ENCODE measurements at places on chromosomes 2 and 18. TPM values are rescaled to one million over a fixed set of nuclear protein-coding genes. Genes with fewer than 3 reads are reported as not detected.

DNA sequence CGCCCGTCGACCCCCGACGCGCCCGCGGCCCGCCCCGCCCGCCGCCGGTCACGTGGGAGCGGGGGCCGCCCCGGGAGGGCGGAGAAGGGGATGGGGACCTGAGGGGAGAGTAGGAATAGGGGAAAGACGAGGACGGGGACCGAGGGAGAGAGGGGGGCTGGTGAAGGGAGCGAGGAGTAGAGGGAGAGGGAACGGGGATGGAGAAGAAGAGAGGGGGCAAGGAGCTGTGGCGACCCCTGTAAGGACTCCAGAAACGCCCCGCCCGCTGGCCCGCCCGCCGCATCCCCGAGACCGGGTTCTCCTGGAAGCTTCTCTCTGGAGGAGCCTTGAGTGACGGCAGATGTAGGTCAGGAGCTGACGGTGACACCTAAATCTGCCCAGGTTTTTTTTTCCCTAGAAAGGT lies 615 bp downstream of the ADNP2 start:
- no peaks in the 10 kb centered on the region for H3K27me3 ChIP-seq
- peaks cover 20% of the 10 kb centered on the region for H3K4me1 ChIP-seq
- peak overlapping the region; percentile 95 for H3K27ac ChIP-seq
- peak; percentile 58 for DNase-seq
- peak overlapping the region; percentile 58 for H3K4me3 ChIP-seq

DNA sequence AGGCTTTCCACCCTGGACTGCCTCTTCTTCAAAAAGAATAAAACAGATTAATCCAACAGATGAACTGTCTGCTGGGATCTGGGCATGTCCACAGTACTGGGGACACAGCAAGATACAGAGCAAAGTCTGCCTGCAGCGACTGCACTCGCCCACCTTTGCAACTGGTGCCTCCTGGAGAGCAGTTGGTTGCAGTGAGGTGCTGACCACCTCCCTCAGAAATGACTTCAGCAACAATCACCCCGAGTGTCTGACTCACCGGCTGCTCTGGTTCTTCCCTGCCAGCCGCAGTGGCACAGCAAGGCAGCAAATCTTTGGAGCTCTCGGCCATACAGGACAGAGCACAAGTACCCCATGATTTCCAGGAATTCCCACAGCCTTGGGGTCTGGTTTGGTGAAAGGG lies 179.7 kb downstream of the ANAPC1 start:
- H3K27ac ChIP-seq: no peak overlapping the region
- no peak overlapping the region for H3K4me3 ChIP-seq
- H3K4me1 ChIP-seq: peaks cover 6% of the 10 kb centered on the region
- no peaks in the 10 kb centered on the region for H3K27me3 ChIP-seq
- DNase-seq: no peak

GRCh38 chr2:120587279-120587996 lies 148.2 kb upstream of the GLI2 start:
- DNase-seq: no peak
- H3K36me3 ChIP-seq: no peaks in the 10 kb centered on the region
- H3K4me1 ChIP-seq: no peaks in the 10 kb centered on the region
- no peak overlapping the region for H3K27ac ChIP-seq
- peaks cover 19% of the 10 kb centered on the region for H3K27me3 ChIP-seq

DNA sequence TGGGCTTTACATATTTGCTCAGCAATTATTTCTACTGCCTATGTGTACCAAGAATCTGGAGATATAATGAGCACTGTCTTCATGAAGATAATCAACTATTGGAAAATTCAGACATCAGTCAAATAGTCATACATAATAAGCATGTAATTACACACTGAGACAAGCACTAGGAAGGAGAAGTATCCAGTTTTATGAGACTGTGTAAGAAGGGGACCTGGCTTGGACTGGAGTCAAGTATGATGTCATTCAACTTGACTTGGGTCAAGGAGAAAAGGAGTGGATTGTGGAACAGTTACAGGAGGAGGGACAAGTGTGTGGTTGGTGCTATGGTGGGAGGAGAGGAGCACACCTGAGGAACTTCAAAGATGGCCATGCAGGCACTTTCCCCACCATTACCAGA lies 419.8 kb upstream of the TRIB2 start:
- H3K4me3 ChIP-seq: no peak overlapping the region
- no peak for DNase-seq
- no peak overlapping the region for H3K27ac ChIP-seq

GRCh38 chr2:41728788-41729338 lies 319.0 kb upstream of the PKDCC start:
- no peaks in the 10 kb centered on the region for H3K27me3 ChIP-seq
- H3K27ac ChIP-seq: no peak overlapping the region
- no peak overlapping the region for H3K4me3 ChIP-seq
- no peaks in the 10 kb centered on the region for H3K4me1 ChIP-seq
- DNase-seq: no peak

GRCh38 chr18:33052886-33053285 lies 280.1 kb upstream of the KLHL14 start:
- DNase-seq: no peak
- H3K27ac ChIP-seq: no peak overlapping the region
- no peaks in the 10 kb centered on the region for H3K36me3 ChIP-seq
- H3K27me3 ChIP-seq: no peaks in the 10 kb centered on the region
- H3K4me3 ChIP-seq: no peak overlapping the region
- H3K4me1 ChIP-seq: no peaks in the 10 kb centered on the region

DNA sequence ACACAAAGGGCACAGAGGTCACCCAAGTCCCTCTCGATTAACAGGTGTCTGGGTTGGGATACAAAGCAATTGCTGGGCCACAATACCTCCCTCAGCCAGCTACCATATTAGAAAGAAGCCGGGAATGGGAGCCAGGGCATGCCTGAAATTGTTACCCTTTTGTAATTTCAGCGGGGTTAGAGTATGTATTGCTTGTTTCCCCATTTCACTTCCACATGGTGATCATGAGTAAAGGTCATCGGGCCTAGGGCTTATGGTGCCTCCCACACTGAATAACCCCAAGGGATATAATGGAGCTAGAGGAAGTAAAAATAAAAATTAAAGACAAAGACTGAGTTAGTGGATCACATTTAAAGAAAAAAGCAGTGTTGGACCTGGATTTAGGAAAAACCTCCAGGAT lies 437.2 kb upstream of the KLHL29 start:
- no peaks in the 10 kb centered on the region for H3K36me3 ChIP-seq
- H3K27ac ChIP-seq: no peak overlapping the region
- no peaks in the 10 kb centered on the region for H3K4me1 ChIP-seq
- DNase-seq: no peak
- no peaks in the 10 kb centered on the region for H3K27me3 ChIP-seq
- no peak overlapping the region for H3K4me3 ChIP-seq

DNA sequence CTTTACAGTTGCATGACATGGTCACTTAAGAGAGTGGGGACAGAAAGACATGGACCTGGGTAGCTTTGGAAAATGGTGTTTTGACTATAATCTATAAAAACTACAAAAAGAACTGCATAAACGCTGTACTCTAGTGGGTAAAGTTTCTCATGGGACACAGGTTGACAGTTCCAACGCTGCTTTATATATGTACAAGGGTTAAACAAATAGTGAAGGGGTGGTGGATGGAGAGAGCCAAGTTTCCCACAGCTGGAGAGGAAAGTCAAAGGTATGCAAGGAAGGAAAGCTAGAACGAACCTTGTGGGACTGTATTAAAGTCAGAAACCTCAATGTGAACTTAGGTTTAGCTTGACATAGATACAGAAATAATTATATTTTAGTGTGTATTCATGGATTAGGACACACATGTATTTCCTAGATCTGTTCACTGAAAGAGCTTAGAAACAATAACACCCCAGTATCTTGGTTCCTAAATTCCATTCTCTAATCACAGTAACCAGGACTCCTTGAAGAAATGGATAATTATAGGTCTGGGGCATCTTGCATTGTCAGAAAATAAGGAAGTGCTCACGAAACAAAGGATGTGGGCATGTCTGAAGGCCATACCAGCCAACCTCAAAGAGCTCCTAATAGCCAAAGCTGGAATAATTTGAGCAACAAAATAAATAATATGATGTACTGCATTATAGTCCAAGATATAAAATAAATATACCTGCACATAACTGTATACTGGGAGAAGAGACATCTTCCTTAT lies 28.8 kb downstream of the TANC1 start:
- peak overlapping the region; percentile 82 for H3K27ac ChIP-seq
- no peak for DNase-seq
- no peaks in the 10 kb centered on the region for H3K27me3 ChIP-seq
- peaks cover 15% of the 10 kb centered on the region for H3K4me1 ChIP-seq
- H3K36me3 ChIP-seq: no peaks in the 10 kb centered on the region

The NTSR2 gene
- total RNA-seq: 9.1 TPM

The FKBP1B gene
- 18.2 TPM for total RNA-seq

The TCF7L1 gene
- 4.8 TPM for total RNA-seq

The ITGA4 gene
- total RNA-seq: 3.7 TPM

Data from adrenal gland (tissue), 19 donors.